ENCODE measurements at places on chromosomes 7 and 10. TPM values are rescaled to one million over a fixed set of nuclear protein-coding genes. Genes with fewer than 3 reads are reported as not detected.

Gene KLHL7
- 46.3 TPM for total RNA-seq

DNA sequence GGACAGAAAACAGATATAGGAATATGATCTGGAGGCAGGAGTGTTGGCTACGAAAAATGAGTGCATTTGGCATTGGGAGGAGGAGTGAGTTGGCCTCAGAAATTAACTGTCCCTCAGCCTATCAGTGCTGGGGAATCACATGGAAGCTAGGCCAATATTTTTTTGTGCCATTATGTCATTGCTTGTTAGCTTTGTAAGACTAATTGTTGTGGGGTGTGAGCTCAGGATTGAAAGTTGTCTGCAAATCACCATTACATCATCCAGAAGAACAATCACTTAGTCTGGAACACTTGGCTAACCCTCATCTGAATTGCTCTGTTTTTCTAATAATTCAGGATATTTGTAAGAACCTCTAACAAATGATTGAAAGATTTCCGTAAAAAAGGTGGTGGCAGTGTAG lies 45.2 kb upstream of the SEMA3D start:
- no peaks in the 10 kb centered on the region for H3K36me3 ChIP-seq
- no peaks in the 10 kb centered on the region for H3K27me3 ChIP-seq
- H3K27ac ChIP-seq, result no peak overlapping the region
- H3K4me1 ChIP-seq, result no peaks in the 10 kb centered on the region

GRCh38 chr7:13948019-13948801 lies 41.3 kb downstream of the ETV1 start:
- no peak overlapping the region for H3K27ac ChIP-seq
- H3K36me3 ChIP-seq, result no peaks in the 10 kb centered on the region
- no peak overlapping the region for H3K4me3 ChIP-seq

DNA sequence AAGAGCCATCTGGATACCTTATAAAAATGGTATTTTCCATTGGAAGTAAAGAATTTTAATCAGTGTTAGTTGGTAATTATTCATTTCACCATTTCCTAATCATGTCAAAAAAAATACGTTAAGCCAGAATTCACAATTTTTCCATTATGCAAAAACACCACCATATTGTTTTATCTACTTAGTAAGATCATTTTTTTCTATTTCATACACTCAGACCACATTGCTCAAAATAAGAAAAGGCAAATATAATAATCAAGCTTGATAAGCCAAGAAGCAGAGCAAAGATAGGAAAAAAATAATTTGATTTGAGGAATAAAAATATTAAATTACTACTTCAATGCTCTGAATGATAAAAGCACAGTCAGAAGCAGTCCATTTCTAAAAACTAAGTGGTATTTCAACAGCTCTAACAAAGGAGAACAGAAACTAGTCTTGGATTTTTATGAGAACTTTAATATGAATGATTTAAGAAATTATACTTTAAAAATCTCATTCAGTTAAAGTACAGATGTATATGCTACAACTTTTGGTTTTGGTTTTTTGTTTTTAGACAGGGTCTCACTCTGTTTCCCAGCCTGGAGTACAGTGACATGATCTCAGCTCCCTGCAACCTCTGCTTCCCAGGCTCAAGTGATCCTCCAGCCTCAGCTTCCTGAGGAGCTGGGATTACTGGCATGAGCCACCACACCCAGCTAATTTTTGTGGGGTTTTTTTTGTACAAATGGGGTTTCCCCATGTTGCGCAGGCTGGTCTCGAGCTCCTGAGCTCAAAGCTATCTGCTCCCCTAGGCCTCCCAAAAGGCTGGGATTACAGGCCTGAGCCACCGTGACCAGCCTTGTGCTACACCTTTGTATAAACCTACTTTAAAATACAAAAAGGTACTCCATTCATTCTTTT lies 46.6 kb downstream of the LRRN3 start:
- H3K36me3 ChIP-seq, result no peaks in the 10 kb centered on the region
- no peaks in the 10 kb centered on the region for H3K27me3 ChIP-seq
- H3K27ac ChIP-seq, result 0 out of 2 replicates have a peak overlapping the region, but pooled peaks have one; percentile 13
- no peak overlapping the region for H3K4me3 ChIP-seq
- H3K4me1 ChIP-seq, result 0 out of 2 replicates have a peak, but pooled peaks cover 6% of the 10 kb centered on the region
- peak; percentile 18 for DNase-seq

- H3K27ac ChIP-seq, result no peak overlapping the region
- H3K27me3 ChIP-seq, result no peaks in the 10 kb centered on the region
- no peaks in the 10 kb centered on the region for H3K36me3 ChIP-seq
- H3K4me3 ChIP-seq, result no peak overlapping the region
- no peak for DNase-seq
Measured at GRCh38 chr7:34034728-34035127, 129.4 kb downstream of the BMPER start.

- H3K27ac ChIP-seq, result no peak overlapping the region
- no peaks in the 10 kb centered on the region for H3K4me1 ChIP-seq
- H3K36me3 ChIP-seq, result peaks cover 27% of the 10 kb centered on the region
- no peak overlapping the region for H3K4me3 ChIP-seq
Measured at GRCh38 chr10:74039561-74040145, 41.7 kb downstream of the VCL start.

Gene LRRC17
- total RNA-seq, result not detected

- no peak for DNase-seq
- no peak overlapping the region for H3K4me3 ChIP-seq
- no peaks in the 10 kb centered on the region for H3K36me3 ChIP-seq
- peaks cover 8% of the 10 kb centered on the region for H3K4me1 ChIP-seq
- no peaks in the 10 kb centered on the region for H3K27me3 ChIP-seq
- H3K27ac ChIP-seq, result no peak overlapping the region
Measured at GRCh38 chr10:18710201-18710653, 51.0 kb downstream of the ARL5B start.

DNA sequence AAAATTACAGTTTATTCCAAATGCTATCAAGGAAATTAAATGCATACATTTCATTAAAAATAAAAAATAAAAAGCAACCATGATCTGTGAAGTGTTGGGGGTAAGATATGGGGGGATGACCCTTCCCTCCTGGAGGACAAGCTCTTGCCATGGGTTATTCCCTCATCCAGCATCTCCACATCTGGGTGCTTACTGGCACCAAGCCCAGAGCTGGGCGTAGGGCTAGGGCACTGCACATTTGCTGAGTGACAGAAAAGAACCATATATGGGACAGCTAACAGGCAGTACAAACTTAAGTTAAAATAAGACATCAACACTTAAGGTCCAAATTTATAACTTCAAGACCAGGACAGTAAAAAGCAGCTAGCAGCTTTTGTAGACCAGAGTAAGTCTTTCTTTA lies 10.2 kb downstream of the CCDC6 start:
- no peak overlapping the region for H3K27ac ChIP-seq
- H3K4me3 ChIP-seq, result no peak overlapping the region
- H3K36me3 ChIP-seq, result peaks cover 10% of the 10 kb centered on the region
- H3K27me3 ChIP-seq, result no peaks in the 10 kb centered on the region
- DNase-seq, result no peak

GRCh38 chr10:97705006-97705670 lies 8.4 kb upstream of the MARVELD1 start:
- no peak for DNase-seq
- H3K4me1 ChIP-seq, result 0 out of 2 replicates have a peak, but pooled peaks cover 9% of the 10 kb centered on the region
- no peaks in the 10 kb centered on the region for H3K36me3 ChIP-seq
- no peak overlapping the region for H3K4me3 ChIP-seq

DNA sequence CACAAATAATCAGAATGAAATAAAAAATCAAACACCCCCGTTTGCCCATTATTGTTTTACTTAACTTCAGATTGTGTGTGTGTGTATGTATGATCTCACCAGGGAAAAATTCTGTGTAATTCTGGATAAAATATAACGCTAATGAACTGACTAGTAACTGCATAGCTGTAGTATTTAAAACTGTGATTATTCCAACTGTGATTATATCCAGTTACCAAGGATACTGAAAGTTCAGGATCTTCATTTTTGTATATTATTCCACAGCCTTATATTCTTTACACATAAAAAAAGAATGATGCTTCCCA lies 2.9 kb downstream of the TWIST1 start:
- no peak overlapping the region for H3K27ac ChIP-seq
- no peaks in the 10 kb centered on the region for H3K36me3 ChIP-seq
- no peak overlapping the region for H3K4me3 ChIP-seq
- DNase-seq, result no peak

Gene CREM
- 28.3 TPM for total RNA-seq

GRCh38 chr10:132027423-132027983 lies 38.2 kb upstream of the JAKMIP3 start:
- no peak overlapping the region for H3K27ac ChIP-seq
- 0 out of 2 replicates have a peak, but pooled peaks cover 17% of the 10 kb centered on the region for H3K27me3 ChIP-seq
- H3K4me1 ChIP-seq, result no peaks in the 10 kb centered on the region
- no peak for DNase-seq

Gene LEP
- total RNA-seq, result not detected

GRCh38 chr10:71887743-71888142 lies 36.7 kb upstream of the PSAP start:
- DNase-seq, result no peak
- H3K4me3 ChIP-seq, result peak overlapping the region; percentile 67
- no peaks in the 10 kb centered on the region for H3K27me3 ChIP-seq
- peaks cover 23% of the 10 kb centered on the region for H3K4me1 ChIP-seq
- H3K27ac ChIP-seq, result peak overlapping the region; percentile 88

DNA sequence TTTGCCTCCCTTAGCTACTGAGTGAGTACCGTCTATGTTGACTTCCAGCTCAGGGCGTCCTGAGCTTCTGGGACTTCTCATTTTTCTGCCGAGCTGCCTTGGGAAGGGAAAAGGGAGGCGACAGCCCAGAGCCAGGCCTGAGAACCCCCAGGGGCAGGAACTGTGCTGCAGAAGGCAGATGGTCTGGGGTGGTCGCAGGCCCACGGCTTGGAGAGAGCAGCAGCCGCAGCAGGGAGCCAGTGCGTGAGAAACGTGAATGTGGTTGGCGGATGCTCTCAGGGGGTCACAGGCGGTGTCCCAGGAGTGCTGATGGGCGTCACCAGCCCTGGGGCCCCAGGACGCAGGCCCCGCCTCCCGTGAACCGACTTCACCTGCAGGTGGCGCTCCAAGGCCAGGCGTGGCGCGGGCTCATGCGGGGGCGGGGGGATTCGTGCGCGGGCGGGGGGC lies 9.2 kb upstream of the PWWP2B start:
- H3K4me1 ChIP-seq, result peaks cover under 1% of the 10 kb centered on the region
- peak; percentile 64 for DNase-seq
- no peak overlapping the region for H3K27ac ChIP-seq
- no peaks in the 10 kb centered on the region for H3K27me3 ChIP-seq
- no peaks in the 10 kb centered on the region for H3K36me3 ChIP-seq

GRCh38 chr10:14555807-14556206 lies 218.9 kb downstream of the FAM107B start:
- H3K27me3 ChIP-seq, result no peaks in the 10 kb centered on the region
- H3K36me3 ChIP-seq, result peaks cover 26% of the 10 kb centered on the region
- peaks cover 75% of the 10 kb centered on the region for H3K4me1 ChIP-seq
- peak overlapping the region; percentile 69 for H3K27ac ChIP-seq

DNA sequence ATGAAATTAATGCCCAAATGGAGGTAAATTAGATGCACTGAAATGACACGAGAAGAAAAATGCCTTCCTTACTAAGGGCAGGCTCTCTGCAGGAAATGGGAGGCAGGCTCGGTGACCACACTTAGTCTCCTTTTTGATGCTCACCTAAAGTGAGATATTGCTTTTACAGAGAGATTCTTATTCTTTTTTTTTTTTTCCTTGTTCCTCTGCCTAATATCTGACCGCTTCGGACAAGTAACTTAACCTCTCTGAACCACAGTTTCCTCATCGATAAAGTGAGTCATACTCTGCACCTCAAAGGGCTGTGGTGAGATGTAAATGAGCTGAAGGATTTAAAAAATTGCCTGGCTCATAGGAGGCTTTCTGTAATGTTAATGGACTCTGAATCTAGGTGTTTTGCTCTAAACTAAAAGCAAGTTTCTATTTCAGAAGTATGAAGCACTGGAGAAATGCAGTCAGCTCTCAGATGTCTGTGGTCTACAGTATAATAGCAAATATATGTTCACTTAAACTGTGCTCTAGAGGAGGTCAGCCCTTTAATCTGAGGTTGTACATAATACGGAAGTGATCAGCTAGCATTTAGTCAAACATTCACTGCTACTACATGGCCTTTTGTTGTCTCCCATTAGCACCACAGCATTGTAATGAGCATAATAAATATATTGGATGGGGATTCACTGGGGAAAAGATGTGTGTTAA lies 23.2 kb downstream of the NKX2-3 start:
- H3K36me3 ChIP-seq, result no peaks in the 10 kb centered on the region
- H3K4me1 ChIP-seq, result no peaks in the 10 kb centered on the region
- H3K27ac ChIP-seq, result no peak overlapping the region
- DNase-seq, result no peak
- no peaks in the 10 kb centered on the region for H3K27me3 ChIP-seq

DNA sequence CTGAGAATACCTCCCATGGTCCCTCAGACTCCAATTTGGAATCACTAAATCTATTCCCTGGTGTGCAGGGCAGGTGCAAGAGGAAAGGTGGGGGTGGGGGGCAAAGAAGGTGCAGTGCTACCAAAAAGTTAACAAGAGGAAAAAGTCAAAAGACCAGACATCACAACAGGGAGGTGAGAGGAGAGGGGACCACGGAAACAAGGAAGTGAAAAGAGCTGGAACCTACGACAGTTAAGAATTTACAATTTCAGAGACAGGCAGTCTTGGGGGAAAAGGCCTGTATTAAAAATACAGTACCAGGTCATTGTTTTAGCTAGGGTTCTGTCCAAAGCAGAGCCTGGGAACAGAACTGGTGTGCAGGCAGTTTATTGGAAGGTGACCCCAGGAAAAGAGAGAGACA lies 14.6 kb downstream of the ITGB1 start:
- H3K4me3 ChIP-seq, result no peak overlapping the region
- peaks cover 4% of the 10 kb centered on the region for H3K36me3 ChIP-seq
- no peaks in the 10 kb centered on the region for H3K27me3 ChIP-seq
- H3K27ac ChIP-seq, result no peak overlapping the region

DNA sequence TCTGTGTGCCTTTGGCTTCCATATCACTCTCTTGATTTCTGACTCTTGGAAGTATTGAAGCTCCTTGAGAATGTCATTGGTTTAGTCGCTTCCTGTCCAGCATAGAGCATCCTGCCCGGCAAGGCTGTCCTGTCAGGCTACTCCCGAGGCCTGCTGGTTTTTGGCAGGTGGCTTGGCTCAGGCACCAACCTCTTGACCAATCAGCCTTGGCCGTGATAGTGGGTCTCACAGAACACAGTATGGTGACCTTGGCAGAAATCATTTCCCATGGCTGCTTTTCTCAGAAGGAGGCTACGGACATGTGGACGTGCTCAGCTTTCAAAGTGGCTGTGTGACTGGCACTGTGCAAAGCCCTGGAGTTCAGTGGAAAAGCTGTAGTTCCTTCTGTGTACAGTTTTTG lies 516.9 kb downstream of the REEP3 start:
- no peak overlapping the region for H3K27ac ChIP-seq
- no peaks in the 10 kb centered on the region for H3K4me1 ChIP-seq
- H3K4me3 ChIP-seq, result no peak overlapping the region

GRCh38 chr10:1464881-1465417 lies 272.4 kb downstream of the ADARB2 start:
- no peak for DNase-seq
- no peaks in the 10 kb centered on the region for H3K4me1 ChIP-seq
- no peak overlapping the region for H3K27ac ChIP-seq
- H3K4me3 ChIP-seq, result no peak overlapping the region
- peaks cover 29% of the 10 kb centered on the region for H3K27me3 ChIP-seq

GRCh38 chr7:20484356-20484755 lies 131.1 kb upstream of the ABCB5 start:
- DNase-seq, result no peak
- H3K27ac ChIP-seq, result no peak overlapping the region
- no peaks in the 10 kb centered on the region for H3K4me1 ChIP-seq
- H3K4me3 ChIP-seq, result no peak overlapping the region
- H3K36me3 ChIP-seq, result no peaks in the 10 kb centered on the region
- H3K27me3 ChIP-seq, result no peaks in the 10 kb centered on the region

Data from PC-9 (cell line).